ENCODE measurements at places on chromosomes 6 and 20.

DNA sequence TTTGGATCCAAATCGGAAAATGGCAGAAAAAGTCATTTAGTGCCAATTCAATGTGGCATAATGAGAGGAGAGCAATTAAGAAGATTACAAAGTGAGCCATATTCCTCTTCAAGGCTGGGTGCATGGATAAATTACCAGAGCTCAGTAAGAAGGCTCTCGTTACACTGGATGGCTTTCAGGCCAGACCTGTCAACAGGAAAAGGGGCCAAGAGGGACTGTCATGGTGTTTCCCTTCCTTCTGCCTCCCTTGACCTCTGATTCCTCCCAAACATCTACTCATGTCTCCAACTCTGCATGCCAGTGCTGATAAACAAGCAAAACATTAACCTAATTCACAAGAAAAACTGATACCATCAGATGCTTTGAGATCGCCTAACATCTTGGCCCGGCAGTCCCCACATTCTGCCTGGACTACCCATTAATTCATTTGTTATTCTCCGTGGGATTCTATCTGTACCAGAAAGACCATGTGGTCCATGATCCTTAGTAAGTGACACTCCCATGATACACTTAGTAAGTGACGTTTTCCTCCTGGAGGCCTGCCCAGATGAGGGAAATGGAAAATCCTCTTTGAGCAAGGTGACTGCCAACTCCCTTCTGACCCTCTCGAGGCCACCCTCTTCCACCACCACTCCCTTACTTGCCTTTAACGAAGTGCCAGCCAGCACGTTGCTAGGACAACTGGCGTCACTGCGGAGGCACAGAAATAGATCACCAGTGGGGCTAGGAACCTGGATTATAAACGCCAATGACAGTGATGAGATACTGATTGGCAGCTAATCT, 239.2 kb downstream of the GMPR start:
- no peak for DNase-seq

DNA sequence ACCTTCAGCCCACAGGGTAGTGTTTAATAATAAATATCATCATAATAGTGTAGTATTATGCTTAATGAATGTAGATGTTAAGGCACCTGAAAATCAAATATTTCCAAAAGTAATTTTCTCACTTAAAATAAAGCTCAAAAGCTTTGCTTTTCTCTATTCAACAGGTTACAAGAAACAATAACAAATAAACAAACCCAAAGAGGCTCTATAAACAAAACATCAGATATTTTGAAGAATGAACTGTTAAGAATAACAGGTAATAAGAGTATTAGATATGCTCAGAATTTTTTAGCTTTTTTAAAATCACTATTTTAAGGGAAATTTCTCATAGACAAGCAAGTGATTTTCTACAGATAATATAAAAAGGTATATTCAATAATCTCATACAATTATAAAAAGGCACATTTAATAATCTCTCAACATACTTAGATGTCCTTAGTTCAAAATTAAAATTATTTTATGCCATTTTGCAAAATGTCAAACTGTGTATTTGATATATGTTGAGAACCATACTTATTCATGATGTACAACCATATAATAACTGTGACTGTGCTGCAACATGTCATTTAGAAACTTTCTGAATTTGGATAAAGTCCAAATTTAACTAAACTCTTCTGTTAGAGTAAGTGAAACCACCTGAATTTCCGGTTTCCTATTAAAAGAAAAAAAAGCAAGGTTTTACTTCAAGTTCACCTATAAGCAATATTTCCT, 35.8 kb downstream of the PHIP start:
- no peak for DNase-seq

DNA sequence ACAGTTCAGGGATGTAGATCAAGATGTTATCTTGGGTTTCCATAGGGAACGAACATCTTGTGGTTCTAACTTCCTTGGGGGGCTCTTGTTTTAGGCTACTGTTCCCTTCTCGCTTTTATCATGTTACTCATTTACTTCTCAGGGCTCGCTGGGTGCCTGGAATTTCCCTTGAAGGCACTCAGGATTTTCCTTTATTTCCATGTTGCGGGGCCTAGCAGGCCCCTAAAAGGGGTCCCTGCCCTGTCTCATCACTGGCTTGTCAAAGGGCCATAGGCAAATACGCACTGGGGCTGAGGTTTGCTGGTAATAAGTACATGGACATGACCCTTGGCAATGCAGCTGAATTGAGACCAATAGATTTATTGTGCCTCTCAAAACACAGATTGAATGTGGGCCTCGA, 262.3 kb downstream of the CDH4 start:
- no peak for DNase-seq

GRCh38 chr6:5996714-5997419, 9.9 kb downstream of the NRN1 start:
- no peak for DNase-seq
